ENCODE measurements at places on chromosomes 2 and 18.

DNA sequence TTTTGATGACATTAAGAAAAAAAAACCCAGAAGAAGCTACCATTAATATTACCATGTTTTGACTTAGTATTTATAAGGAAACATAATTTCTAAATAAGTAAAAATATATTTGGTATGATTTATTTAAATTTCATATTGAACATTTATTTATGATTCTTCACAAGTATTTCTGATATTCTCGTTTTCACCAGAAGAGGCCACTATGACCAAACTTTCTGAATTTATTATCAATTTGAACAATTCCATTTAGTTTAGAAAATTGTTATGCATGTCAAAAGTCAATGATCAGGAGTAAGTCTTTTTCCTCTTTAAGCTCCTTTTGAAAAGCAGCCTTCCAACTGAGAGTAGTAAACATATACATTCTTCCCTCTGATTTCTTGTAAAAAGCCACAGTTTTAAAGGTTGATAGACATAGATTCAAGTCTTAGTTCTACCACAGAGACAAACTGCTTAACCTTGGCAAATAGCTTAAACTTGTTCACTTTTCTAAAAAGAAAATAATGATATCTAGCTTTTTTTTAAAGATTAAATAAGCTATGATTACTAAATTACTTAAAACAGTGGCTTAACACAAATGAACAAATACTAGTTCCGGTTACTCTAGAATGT lies 329.9 kb downstream of the TRIB2 start:
- DNase-seq = no peak

GRCh38 chr2:218323526-218324472 lies 31.5 kb upstream of the TMBIM1 start:
- no peak for DNase-seq

DNA sequence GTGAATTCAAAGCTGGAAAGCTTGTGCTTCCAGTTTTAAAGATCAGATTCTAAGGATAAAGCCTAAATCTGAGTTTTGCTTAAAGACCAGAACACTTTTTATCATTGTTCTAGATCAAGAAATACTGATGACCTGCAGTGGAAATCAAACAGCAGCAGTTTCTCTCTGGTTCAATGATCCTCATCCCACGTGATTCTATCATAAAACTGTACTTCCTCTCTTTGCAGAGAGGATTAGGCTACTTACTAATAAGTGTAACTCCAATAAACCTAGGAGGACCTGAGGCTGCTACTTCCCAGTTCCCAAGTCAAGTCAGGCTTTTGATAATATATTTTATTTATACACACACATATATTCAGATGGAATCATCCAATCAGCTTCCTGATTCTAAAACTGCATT lies 81.9 kb downstream of the TCF4 start:
- no peak for DNase-seq

DNA sequence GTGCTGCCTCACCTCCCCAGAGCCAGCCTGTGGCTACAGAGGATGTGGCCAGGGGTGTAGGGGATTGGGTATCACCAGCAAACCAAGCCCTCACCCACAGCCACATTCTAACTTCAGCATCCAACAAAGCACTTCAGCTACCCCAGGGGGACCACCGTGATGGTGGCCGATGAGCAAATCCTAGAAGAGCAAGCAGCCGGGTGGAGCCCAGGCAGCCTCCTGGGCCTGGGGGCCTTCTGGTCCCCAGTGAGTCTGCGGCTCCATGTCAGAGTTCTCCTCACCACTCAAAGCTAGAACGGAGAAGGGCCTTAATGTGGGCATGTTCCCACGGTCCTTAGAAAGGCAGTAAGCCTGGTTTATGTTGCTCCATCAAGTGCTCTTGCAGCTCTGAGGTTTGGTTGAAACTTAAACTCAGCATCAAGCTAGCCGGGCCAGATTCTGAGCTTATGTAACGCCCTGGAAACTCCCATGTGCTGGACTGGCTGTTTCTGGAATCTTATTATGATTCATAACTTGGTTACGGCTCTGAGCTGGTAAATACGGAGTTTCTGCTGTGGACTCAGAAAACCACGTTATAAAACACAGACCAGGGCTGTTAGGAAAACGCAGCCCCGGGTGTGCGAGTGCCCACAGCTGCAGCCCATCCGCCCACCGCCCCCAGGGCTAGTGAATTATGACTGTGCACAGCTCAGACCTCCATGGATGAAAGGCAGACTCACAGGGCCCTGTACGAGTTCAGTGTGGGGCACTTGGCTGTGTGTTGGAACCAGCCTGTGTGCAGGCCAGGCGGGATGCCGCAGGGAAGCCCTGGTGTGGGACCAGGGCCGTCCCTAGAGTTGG lies 99.8 kb downstream of the SEPTIN10 start:
- no peak for DNase-seq

DNA sequence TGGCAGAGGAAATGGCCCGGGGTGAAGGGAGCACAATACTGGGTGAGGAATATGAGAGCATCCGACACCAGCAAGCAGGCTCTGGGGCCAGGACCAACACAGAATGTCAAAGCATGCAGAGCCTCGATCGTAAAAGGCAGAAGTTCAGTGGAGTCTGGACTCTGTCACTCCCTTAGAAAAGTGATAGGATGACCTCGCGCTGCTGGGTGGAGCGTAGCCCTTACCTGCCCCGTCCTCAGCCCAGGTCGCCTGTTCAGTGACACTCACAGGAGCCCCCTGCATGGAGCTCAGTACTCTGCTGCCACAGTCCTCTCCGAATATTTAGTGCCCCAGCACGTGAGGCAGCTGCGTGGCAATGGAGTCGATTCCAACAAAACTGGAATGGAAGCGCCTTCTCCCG lies 236.7 kb upstream of the MYT1L start:
- DNase-seq = no peak

GRCh38 chr2:163662141-163662780 lies 73.5 kb downstream of the FIGN start:
- no peak for DNase-seq

- no peak for DNase-seq
Measured at GRCh38 chr2:120419073-120419472, 73.1 kb downstream of the INHBB start.

DNA sequence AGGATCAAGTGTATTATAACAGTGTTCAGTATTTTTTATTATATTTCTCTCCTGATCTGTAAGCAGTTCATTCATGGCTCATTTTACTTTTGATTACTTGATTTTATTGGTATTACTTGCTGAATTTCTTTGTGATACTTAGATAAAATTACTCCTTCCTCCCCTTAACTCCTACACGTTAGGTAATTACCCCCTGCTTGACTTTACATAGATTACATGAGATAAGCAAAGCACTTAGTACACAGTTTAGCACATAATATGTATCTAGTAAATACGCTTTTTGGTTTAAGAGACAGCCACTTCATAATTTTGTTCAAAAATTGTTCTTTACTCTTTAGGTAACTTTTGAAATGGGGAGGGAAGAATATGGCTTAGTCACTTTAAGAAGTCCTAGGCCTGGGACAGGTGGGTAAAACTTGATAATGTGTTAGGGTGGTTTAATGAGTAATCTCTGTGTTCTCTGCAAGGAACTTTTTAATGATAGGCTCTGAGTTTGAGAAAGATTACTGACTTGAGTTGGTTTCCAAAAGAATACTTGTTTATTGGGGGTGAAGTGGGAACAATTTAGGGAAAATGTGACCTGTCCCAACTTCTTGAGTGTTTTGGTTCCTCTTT lies 80.9 kb downstream of the NCOA1 start:
- DNase-seq = no peak

- no peak for DNase-seq
Measured at GRCh38 chr2:76039505-76039904, 328.8 kb upstream of the GCFC2 start.

DNA sequence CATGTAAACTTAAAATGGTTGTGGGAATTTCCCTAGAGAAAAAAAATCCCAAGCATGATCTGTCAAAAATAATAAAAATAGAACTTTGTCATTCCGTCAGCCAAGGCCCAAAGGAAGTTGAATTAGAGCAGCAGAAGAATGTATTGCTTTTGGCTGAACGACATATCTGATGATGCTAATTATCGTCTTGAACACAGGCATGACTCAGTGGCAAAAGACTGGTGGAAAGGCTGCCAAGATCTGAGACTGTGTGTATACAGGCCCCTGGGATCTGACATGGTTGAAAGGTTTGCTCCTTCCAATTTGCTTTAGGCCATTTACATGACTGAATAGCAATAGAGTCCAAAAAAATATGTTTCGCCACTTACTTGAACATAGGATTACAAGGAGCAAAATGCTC lies 1057.1 kb upstream of the CRIM1 start:
- DNase-seq = no peak

DNA sequence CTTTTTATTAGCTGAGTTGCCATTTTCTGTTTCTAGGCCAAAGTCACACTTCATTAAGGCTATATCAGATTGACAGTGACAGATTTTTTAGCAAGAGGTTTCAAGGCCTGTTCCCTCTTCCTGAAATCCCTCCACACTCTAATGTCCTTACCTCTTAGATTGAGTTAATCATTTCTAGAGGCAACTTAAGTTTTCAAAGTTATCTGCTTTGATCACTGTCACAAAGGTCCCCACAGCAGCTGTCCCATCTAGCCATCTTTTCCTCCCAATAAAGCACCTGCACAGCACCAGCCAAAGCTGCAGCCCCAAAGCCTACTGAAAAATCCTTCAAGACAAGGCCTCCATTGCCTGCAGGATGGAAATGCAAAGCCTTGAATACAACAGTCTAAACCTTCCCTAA lies 13.4 kb downstream of the AMMECR1L start:
- no peak for DNase-seq

DNA sequence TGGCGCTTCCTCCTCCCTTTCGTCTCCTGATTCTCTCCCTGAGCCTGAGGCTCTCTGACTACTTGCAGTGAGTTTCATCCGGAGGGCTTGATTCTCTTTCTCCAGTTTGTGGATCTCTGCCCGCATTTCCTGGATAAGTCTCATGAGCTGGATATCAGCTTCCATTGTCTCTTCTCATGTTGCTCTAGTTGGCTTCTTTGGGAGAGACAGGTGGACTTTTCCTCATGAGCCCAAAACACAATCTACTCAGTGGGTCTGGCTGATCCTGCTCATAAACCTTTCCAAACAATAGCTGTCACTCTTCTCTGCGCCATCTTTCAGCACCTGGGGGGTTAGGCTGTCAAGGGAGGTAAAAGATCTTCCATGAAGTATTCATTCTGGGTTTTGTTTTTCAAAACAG lies at the start of gene CCDC195:
Gene CCDC195, minus strand, starts transcription at position 165 of the 400 bp plus-strand sequence. Its CDS starts 0 bp downstream, at position 165.
- no peak for DNase-seq

- no peak for DNase-seq
Measured at GRCh38 chr2:63539416-63540162, 48.7 kb downstream of the WDPCP start.

DNA sequence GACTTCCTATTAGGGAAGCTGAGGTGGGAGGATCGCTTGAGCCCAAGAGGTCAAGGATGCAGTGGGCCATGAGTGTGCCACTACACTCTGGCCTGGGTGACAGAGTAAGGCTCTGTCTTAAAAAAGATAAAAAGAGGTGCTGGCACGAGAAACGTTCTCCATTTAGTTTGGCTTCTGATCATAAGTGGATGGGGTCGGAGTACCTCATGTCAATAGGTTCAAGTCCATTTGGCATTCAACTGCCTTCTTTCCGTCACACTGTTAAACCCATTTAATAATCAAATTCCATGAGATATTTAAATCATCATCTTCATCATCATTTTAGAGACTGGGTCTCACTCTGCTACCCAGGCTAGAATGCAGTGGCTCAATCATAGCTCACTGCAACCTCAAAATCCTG lies 9.2 kb downstream of the COX7A2L start:
- no peak for DNase-seq

DNA sequence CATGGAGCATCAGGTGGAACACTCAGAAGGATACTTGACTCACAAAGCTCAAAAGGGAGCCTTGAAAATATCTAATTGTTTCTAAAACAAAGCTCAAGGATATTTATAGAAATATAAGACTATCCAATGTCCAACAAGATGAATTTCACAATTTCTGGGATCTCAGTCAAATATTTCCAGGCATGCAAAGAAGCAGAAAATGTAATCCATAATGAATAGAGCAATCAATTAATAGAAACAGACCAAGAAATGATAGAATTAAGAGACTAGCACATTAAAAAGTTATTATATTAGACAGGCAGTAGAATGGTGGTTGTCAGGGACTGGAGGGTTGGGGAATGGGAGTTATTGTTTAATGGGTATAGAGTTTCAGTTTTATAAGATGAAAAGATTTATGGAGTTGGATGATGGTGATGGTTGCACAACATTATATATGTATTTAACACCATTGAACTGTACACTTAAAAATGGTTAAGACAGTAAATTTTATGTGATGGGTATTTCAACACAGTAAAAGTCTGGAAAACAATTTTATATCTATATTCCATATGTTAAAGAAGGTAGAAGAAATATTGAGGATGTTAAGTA lies 189.9 kb upstream of the PIEZO2 start:
- DNase-seq = no peak

DNA sequence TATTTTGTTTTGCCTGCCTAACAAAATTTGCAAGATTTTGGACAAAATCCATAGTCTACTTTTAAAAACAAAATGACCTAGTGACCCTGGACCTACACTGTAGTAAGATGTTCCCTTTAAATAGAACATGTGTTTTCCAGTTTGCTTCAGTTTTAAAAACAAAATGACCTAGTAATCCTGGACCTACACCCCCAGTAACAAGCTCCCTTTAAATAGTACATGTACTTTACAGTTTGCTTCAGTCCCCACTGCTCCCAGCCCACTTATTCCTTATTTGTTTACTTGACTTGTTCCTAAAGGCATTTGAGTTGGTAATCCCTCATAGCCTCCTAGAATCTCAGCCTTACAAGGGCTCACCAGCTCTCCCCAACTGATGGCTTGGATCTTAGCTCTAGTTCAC lies 34.5 kb upstream of the HTR2B start:
- DNase-seq = no peak

GRCh38 chr18:48123324-48123723 lies 192.9 kb upstream of the SMAD2 start:
- DNase-seq = no peak

GRCh38 chr18:46649071-46649862 lies 7.8 kb downstream of the LOXHD1 start:
- no peak for DNase-seq

GRCh38 chr18:78984941-78985784 lies 5.5 kb downstream of the SALL3 start:
- DNase-seq = no peak

DNA sequence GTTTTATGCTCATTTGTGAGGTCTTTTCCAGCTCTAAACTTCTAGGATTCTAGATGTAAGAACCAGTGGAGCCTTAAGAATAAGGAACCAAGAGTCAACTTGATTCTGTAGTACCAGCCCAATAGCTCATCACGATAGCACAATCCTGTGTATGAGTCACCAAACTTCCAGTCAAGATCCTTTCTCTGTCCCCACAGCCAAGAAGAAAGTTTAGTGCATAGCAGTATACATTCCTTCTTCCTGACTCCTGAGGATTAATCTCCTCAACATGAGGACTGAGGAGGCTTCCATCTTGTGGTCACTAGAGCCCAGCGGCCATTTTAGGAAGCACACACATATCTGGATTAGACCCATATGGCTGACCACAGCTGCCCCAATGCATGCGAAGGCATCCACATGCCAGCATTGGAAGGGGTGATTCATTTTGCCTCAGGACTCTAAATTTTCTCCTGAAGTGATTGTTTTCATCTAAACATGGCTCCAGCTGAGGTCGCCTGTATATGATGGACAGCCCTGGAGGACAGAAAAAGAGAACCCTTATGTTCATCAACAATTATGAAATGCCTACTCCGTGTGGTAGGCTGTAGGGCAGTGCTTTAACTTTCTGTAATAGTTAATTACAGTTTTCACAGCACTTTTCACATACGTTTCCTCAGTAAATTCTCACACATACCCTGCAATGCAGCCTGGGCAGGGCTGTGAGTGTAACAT lies 53.5 kb downstream of the RASGRP3 start:
- DNase-seq = no peak
